ENCODE measurements at places on chromosomes 13 and 19.

DNA sequence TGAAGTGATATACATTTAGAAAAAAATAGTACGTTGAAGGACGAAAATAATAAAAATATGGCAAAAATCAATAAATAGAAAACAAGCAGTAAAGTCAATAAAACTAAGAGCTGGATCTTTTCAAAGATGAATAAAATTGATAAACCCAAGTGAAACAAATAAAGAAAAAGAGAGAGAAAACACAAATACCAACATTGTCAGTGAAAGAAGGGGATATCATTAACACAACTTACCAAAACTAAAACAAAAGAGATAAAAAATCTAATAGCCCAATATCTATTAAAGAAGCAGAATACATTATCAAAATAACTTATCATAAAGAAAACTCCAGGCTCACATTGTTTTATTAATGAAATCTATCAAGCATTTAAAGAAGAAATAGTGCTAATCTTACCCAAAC lies 675.1 kb downstream of the UQCRFS1 start:
- no peak for DNase-seq

DNA sequence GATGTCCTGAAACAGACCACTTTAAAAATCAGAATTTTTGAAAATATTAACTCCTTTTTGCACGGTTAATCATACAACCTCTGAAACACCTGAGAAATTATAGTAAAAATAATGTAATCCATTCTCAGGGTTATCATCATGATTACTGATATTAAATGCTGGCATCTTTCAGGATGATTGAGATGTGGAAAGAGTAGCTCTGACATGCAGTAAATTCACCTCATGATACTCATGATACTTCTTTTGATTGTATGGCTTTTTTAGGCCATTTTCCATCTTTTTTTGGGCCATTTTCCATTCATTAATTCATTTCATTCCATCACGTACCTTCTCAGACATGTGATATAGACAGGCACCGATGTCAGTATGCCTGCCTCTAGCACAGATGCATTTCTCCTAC lies 85.1 kb downstream of the FGF14 start:
- no peak for DNase-seq

DNA sequence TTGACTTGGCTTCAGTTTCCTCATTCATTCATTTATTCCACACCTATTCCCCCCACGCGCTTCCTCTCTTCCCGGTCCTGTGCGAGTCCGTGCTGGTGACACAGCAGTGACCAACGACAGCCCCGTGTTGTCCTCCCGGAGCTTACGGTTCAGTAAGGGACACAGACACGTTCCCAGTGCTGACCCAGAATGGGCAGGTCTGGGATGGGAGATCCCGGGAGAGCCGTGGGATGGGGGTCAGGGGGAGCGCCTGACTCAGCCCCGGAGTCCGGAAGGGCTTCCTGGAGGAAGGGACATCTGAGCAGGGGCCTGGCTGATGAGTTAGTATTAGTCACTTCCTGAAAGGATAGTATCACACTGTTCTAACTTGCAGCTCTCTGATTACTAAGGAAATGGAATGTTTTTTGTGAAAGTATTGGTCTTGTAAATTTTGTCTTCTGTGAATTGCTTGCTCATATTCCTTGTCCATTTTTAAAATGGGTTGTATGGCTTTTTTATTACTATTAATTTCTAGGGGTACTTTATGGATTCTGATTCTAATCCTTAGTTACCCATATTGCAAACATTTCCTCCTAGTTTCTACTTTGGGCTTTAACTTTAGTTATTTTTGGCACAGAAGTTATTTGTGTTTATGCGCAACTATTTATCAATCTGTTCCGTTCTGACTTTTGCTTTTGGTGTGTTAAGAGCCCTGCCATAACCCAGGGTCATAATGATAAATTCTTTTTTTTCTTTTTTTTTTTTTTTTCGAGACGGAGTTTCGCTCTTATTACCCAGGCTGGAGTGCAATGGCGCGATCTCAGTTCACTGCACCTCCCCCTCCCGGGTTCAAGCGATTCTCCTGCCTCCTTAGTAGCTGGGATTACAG lies 708 bp upstream of the ERCC1 start:
- peak; percentile 60 for DNase-seq

- peak; percentile 45 for DNase-seq
Observed at GRCh38 chr19:12611361-12611699, 610 bp downstream of the ZNF791 start.

GRCh38 chr19:3698974-3699740 lies 1.1 kb downstream of the PIP5K1C start:
- DNase-seq = peak; percentile 67

GRCh38 chr19:1217366-1217765 lies 11.8 kb downstream of the STK11 start:
- DNase-seq = no peak

- peak; percentile 84 for DNase-seq
Observed at GRCh38 chr19:17292301-17293074, 10.7 kb downstream of the ABHD8 start.

GRCh38 chr19:54077334-54077733 lies 3.8 kb downstream of the TARM1 start:
- DNase-seq = no peak

GRCh38 chr19:48617146-48617937 lies 1.6 kb downstream of the RPL18 start:
- no peak for DNase-seq
